Esophagus muscularis mucosa (tissue), 4 donors: ENCODE measurements at places on chromosomes 2 and 18. TPM values are rescaled to one million over a fixed set of nuclear protein-coding genes. Genes with fewer than 3 reads are reported as not detected.

SIX2 gene
- 1.7 TPM for total RNA-seq

ST6GAL2 gene
- total RNA-seq = 4.2 TPM

C2orf78 gene
- not detected for total RNA-seq

REG3A gene
- not detected for total RNA-seq

GRCh38 chr18:74316257-74317170, 875 bp downstream of the C18orf63 start:
- no peak for DNase-seq

- no peak for DNase-seq
These were observed 1132.5 kb upstream of the CELF4 start for GRCh38 chr18:38698088-38698487.

GRCh38 chr2:1842945-1843344, 98.6 kb upstream of the PXDN start:
- no peak for DNase-seq

DNA sequence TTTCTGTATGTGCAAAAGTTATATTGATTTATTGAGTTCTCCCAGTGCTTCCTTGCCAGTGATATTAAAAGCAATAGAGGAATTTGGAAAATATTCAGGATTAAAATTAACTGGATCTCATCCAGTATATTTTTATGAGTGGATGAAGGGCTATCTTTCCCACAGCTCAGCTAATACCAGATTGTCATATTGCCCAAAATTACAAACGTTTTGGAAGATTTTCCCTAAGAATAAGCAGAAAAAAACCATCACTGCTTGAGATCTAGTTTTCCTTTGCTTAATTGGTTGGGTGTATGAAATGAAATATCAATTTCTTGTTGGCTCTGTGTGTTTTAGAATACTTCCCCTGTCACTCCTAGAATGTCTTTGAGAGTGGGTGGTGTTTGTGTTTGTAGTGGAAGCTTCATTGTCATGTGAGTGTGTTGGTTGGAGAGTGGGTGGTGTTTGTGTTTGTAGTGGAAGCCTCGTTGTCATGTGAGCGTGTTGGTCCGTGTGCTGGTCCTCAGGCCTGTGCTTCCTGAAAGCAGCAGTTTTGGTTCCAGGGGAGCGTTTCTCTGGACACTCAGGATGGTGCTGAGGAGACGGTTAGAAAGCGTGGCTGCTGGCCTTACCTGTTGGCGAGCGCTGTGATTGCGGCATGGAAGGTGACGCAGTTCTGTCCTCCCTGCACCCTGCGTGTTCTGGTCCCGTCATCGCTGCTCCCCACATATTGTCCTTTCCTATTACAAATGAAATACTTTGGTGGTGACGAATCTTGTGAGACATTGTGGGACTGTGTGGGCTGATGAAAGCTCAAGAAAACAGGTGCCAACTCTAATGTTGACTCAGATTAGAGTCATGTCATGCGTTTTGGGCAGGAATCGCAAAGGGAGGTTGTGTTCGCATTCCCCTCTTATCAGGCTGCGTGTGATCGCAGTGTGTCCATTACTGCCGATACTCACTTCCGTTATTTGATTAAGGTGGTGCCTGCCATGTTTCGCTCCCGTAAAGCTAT, 12.4 kb downstream of the ASB1 start:
- no peak for DNase-seq

- no peak for DNase-seq
These were observed 17.3 kb upstream of the KLHL23 start for GRCh38 chr2:169716238-169716886.
